Brain (organoid and tissue), 16 donors: ENCODE measurements at places on chromosomes 16 and 17. TPM values are rescaled to one million over a fixed set of nuclear protein-coding genes. Genes with fewer than 3 reads are reported as not detected.

The FTSJ3 gene
- polyA plus RNA-seq, result 29.5 TPM

The CCL15 gene
- polyA plus RNA-seq, result not detected

The CRYBA1 gene
- polyA plus RNA-seq, result not detected

The MYH2 gene
- not detected for polyA plus RNA-seq

The FAM117A gene
- polyA plus RNA-seq, result 13.0 TPM

The TBC1D3G gene
- polyA plus RNA-seq, result not detected

The KCNJ18 gene
- not detected for polyA plus RNA-seq

The DOC2B gene
- 5.5 TPM for polyA plus RNA-seq

The PSMB3 gene
- 278 TPM for polyA plus RNA-seq

The DNAH3 gene
- 1.2 TPM for polyA plus RNA-seq

The ADGRG1 gene
- 268 TPM for polyA plus RNA-seq

The CCL2 gene
- 2.3 TPM for polyA plus RNA-seq

The CEP295NL gene
- 0.20 TPM for polyA plus RNA-seq

The EPX gene
- polyA plus RNA-seq, result not detected

The LAT gene
- 4.1 TPM for polyA plus RNA-seq

The NQO1 gene
- 76.1 TPM for polyA plus RNA-seq

The KRTAP17-1 gene
- not detected for polyA plus RNA-seq

The KRTAP4-5 gene
- polyA plus RNA-seq, result not detected

The CES5A gene
- not detected for polyA plus RNA-seq

The PDIA2 gene
- 8.3 TPM for polyA plus RNA-seq

The HCFC1R1 gene
- polyA plus RNA-seq, result 314 TPM

The MPP3 gene
- 1.4 TPM for polyA plus RNA-seq

The TRIM72 gene
- polyA plus RNA-seq, result 0.14 TPM

The CHMP1A gene
- 100 TPM for polyA plus RNA-seq

The KCNAB3 gene
- polyA plus RNA-seq, result 7.5 TPM

The HCRT gene
- not detected for polyA plus RNA-seq

The OR3A3 gene
- polyA plus RNA-seq, result not detected

The HID1 gene
- polyA plus RNA-seq, result 93.8 TPM

The BCL6B gene
- polyA plus RNA-seq, result 2.9 TPM

The SOX8 gene
- polyA plus RNA-seq, result 44.8 TPM

The TSNAXIP1 gene
- 1.8 TPM for polyA plus RNA-seq

The ZPBP2 gene
- not detected for polyA plus RNA-seq

The FOXJ1 gene
- 2.4 TPM for polyA plus RNA-seq

The LPO gene
- polyA plus RNA-seq, result 0.20 TPM

The CFAP20 gene
- polyA plus RNA-seq, result 85.1 TPM
